IPS DF 6.9 (cell line): ENCODE measurements at places on chromosomes 2 and 18.

GRCh38 chr2:236078297-236079255 lies 89.6 kb downstream of the GBX2 start:
- no peak overlapping the region for H3K4me3 ChIP-seq
- no peaks in the 10 kb centered on the region for H3K27me3 ChIP-seq
- H3K27ac ChIP-seq: no peak overlapping the region
- DNase-seq: no peak
- H3K4me1 ChIP-seq: no peaks in the 10 kb centered on the region; the same call in 1 of the 2 replicates
- no peaks in the 10 kb centered on the region for H3K36me3 ChIP-seq

- DNase-seq: no peak
- no peaks in the 10 kb centered on the region for H3K27me3 ChIP-seq
- no peaks in the 10 kb centered on the region for H3K4me1 ChIP-seq
- no peaks in the 10 kb centered on the region for H3K36me3 ChIP-seq
- no peak overlapping the region for H3K27ac ChIP-seq
- no peak overlapping the region for H3K4me3 ChIP-seq
Observed at GRCh38 chr18:62625019-62625418, 90.3 kb upstream of the PHLPP1 start.

GRCh38 chr18:68017385-68017784 lies 500.9 kb upstream of the DSEL start:
- no peak overlapping the region for H3K27ac ChIP-seq
- DNase-seq: no peak
- no peaks in the 10 kb centered on the region for H3K36me3 ChIP-seq
- no peaks in the 10 kb centered on the region for H3K4me1 ChIP-seq
- H3K27me3 ChIP-seq: no peaks in the 10 kb centered on the region
- no peak overlapping the region for H3K4me3 ChIP-seq

DNA sequence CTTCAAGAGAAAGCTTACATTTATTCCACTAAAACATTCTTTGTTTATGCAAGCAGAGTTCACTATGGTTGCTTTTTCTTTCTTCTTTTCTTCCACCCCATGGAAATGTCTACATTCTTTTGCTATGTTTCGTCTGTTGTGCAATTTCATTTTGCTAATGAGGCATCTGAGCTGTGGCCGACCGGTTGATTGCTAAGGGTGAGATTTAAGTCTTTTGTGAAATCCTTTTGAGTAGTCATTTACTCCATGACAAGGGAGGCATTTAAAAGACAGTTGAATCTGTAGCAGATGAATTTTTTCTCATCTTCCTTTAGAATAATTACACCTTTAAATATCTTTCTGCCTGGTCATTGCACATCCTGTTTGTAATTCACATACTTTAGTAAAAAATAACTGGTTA lies 324.1 kb upstream of the THUMPD2 start:
- DNase-seq: no peak

DNA sequence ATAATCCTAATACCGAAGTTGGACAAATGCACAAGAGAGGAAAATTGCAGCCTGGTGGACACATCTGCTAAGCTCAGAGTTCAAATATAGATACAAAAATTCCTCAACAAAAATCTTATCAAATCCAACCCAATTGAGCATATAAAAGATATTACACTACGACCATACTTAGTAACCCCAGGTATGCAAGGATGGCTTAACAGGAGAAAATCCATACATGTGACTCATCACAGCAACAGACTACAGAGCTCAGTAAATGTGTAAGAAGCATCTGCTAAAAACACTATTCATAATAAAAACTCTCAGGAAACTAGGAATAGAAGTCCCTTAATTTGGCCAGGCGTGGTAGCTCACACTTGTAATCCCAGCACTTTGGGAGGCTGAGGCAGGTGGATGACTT lies 28.3 kb downstream of the HS6ST1 start:
- H3K36me3 ChIP-seq: peaks cover 3% of the 10 kb centered on the region; the same call in 1 of the 2 replicates
- no peak overlapping the region for H3K4me3 ChIP-seq
- H3K27ac ChIP-seq: no peak overlapping the region
- DNase-seq: no peak
- no peaks in the 10 kb centered on the region for H3K27me3 ChIP-seq

- H3K27ac ChIP-seq: no peak overlapping the region
- no peaks in the 10 kb centered on the region for H3K27me3 ChIP-seq
- no peaks in the 10 kb centered on the region for H3K36me3 ChIP-seq
- H3K4me3 ChIP-seq: no peak overlapping the region
- 0 out of 2 replicates have a peak, but pooled peaks cover 3% of the 10 kb centered on the region for H3K4me1 ChIP-seq
Observed at GRCh38 chr2:54954705-54955357, 95.4 kb downstream of the RTN4 start.

- DNase-seq: no peak
- peak overlapping the region; percentile 75 for H3K4me3 ChIP-seq
- H3K4me1 ChIP-seq: no peaks in the 10 kb centered on the region
Observed at GRCh38 chr2:112055730-112056625, 909 bp downstream of the TMEM87B start.

DNA sequence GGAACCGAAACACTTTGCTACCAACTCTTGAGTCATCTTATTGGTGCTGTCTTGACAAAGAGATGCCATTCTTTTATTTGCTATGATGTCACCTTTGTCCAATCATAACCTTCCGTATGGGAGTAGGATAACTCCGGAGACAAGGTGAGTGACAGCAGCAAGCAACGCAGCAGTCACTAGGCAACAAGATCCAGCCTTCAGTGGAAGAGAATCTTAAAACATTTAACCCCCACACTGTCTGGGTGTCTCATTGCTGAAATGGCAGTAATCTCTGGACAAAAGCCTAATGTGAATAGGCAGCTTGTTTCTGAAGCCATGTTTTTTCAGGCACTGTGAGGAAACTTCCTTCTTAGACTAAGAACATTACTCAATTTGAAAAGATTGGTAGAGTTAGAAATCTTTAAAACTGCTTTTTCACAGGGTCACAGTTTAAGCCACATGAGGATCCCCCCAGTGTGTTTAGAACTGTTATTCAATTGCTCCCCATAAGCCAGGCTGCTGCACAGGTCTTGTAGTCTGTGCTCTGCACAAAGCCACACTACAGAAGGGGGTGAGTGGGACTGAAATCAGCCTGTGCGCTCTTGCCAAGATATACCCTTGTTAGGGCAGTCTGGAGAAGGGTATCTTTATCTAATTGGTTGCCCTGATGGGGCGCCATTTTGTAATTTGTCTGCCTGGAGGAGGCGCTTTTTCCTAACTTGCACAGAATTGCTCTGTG lies 131.5 kb upstream of the STON1 start:
- H3K4me1 ChIP-seq: no peaks in the 10 kb centered on the region
- H3K36me3 ChIP-seq: no peaks in the 10 kb centered on the region
- no peaks in the 10 kb centered on the region for H3K27me3 ChIP-seq

DNA sequence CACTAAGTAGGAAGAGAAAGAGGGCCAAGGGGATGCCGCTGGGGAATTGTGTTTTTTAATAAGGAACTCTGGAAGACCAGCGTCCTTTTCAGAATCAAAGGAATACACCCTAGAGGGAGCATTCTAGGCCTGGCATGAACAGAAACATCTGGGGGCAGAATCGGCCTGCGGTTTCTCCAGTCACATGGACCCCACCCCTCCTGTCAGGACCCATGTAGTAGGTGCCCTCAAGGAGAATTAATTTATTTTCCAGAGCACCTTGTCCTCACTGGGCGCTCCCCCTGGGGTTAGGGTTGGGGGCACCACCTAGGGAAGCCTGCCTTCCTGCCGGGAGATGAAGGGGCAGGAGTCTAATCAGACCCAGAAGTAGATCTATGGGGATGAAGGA lies 44.2 kb downstream of the TMEM37 start:
- no peaks in the 10 kb centered on the region for H3K27me3 ChIP-seq
- H3K4me1 ChIP-seq: no peaks in the 10 kb centered on the region
- H3K4me3 ChIP-seq: no peak overlapping the region

DNA sequence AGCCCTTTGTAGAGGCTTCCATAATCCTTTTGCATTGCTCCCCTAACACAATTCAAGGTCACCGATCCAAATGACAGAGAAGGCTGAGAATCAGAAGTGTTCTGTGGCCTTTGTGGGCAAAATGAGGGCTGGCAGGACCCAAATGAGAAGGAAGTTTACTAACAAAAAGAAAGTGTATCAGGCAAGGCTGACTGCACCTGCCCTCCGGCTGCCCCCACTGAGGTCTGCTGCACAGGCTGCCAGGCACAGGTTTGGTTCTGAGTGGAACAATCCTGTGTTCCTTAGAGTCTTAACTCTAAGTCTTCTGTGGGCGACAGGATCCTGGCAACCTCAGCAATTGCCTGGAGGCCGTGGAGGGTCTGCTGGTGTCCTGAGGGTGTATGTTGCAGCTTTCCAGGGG lies 568.5 kb downstream of the CMPK2 start:
- H3K4me3 ChIP-seq: no peak overlapping the region
- no peaks in the 10 kb centered on the region for H3K27me3 ChIP-seq
- H3K27ac ChIP-seq: no peak overlapping the region
- H3K4me1 ChIP-seq: no peaks in the 10 kb centered on the region
- no peaks in the 10 kb centered on the region for H3K36me3 ChIP-seq

GRCh38 chr2:12675352-12675795 lies 41.4 kb upstream of the TRIB2 start:
- H3K4me1 ChIP-seq: no peaks in the 10 kb centered on the region
- no peak overlapping the region for H3K4me3 ChIP-seq
- H3K36me3 ChIP-seq: no peaks in the 10 kb centered on the region
- no peaks in the 10 kb centered on the region for H3K27me3 ChIP-seq

DNA sequence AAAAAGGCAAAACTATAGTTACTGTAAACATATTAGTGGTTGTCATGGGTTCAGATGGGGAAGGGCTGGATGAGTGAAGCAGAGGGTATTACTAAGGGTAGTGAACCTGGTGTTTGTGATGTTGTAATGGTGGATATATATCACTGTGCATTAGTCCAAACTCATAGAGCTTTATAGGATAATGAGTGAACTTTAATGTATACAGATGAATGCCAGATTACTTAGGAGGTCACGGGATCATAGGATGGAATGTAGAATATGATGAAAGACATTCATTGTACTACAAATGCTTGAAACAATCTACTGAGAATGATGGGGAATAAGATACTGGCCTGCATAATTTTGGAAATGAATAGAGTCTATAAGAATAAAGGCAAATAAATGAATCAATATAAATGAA lies 226.7 kb upstream of the ZNF804A start:
- H3K4me1 ChIP-seq: no peaks in the 10 kb centered on the region
- DNase-seq: no peak
- H3K27ac ChIP-seq: no peak overlapping the region
- H3K27me3 ChIP-seq: no peaks in the 10 kb centered on the region
- H3K4me3 ChIP-seq: no peak overlapping the region

GRCh38 chr2:69202327-69202726 lies 184.7 kb downstream of the GFPT1 start:
- no peaks in the 10 kb centered on the region for H3K36me3 ChIP-seq
- no peak for DNase-seq
- H3K27ac ChIP-seq: no peak overlapping the region
- no peaks in the 10 kb centered on the region for H3K27me3 ChIP-seq
- no peaks in the 10 kb centered on the region for H3K4me1 ChIP-seq

DNA sequence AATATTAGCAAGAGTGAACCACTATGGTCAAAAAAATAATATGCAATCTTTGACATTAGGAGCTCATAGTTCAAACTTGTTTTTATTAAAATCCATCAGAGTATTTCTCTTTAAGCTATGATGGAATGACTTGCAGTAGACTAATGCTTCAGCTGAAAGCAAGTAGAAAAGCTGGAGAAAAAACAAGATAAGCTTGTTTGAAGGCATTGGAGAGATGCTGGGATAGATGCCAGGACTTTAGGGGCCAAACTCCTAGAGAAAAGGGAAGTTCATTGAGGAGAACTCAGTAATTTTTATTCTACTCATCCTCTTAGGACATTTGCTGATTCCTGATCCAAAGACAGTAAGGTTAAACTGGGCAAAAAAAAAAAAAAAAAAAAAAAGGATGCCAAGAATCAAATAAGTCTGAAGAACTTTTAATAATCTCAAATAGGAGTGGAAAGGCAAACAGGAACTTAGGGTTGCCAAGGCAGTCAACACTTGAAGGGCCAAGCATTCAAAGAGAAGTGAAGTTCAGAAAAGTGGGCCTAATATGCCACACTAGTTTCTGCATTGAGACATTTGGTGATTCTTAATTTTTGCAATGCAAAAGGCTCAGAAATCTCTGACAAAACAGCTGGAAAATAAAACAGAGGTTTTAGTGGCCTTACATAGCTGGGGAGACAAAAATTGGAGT lies 19.7 kb upstream of the AFF3 start:
- no peak overlapping the region for H3K4me3 ChIP-seq
- no peak for DNase-seq
- no peaks in the 10 kb centered on the region for H3K36me3 ChIP-seq
- H3K27ac ChIP-seq: no peak overlapping the region
- H3K27me3 ChIP-seq: no peaks in the 10 kb centered on the region

GRCh38 chr2:166625670-166626069 lies 131.6 kb upstream of the SCN7A start:
- no peak overlapping the region for H3K27ac ChIP-seq
- DNase-seq: no peak
- H3K4me1 ChIP-seq: peaks cover 1% of the 10 kb centered on the region; the same call in 1 of the 2 replicates
- no peak overlapping the region for H3K4me3 ChIP-seq

DNA sequence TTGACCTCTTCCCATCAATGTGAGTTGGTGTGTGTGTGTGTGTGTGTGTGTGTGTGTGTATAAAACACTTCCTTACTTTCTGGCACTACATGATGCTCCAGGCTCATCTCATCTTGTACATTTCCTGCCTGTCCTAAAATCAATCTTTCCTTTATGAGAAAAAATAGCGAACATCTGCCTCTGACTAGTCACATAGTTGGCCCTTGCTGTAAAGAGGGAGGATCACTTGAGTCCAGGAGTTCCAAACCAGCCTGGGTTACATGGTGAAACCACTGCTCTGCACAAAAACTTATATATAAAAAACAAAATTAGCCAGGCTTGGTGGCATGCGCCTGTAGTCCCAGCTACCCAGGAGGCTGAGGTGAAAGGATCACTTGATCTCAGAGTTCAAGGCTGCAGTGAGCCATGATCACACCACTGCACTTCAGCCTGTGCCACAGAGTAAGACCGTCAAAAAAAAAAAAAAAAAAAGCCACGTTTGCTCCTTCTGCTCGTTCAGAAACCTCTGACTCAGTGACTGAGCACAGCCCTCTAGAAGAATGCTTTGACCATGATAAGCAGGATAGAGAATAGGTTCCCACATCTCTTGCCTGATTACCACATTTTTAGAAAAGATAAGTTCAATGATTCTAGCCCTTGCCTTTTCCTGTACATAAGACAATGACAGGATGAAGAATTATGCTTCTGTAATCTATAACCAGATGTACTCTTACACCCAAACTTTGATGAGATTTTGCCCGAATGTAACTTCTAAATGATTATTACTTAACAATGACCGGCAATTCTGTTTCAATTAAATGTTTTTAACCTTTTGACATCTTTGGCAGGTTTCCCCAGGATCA lies 45.2 kb upstream of the ST3GAL5 start:
- no peaks in the 10 kb centered on the region for H3K27me3 ChIP-seq
- no peak overlapping the region for H3K27ac ChIP-seq
- DNase-seq: no peak
- no peaks in the 10 kb centered on the region for H3K36me3 ChIP-seq
- H3K4me3 ChIP-seq: no peak overlapping the region

DNA sequence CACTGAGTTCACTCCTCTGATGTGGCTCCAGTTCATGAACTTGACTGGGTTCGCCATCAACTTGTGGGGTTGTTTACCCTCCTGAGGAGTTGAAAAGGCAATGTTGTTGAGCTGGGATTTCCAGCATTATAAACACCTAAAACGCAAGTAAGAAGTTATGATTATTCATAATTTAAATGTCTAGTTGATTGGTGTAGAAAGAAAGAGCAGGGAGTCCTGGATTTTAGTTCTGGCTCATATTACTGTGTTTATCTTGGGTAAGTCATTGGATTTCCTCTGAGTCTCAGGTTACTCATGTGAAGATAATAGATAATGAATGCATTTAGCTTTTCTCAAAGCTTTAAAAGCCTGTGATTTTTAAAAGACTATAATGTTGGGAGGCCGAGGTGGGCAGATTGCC lies 438.0 kb upstream of the CDH20 start:
- H3K27me3 ChIP-seq: no peaks in the 10 kb centered on the region
- no peaks in the 10 kb centered on the region for H3K36me3 ChIP-seq
- no peak for DNase-seq
- H3K27ac ChIP-seq: no peak overlapping the region
- no peaks in the 10 kb centered on the region for H3K4me1 ChIP-seq
